ENCODE measurements at places on chromosomes 6 and 20.
A peak's percentile ranks its signal among the peaks of the same experiment; 100 is the strongest.

DNA sequence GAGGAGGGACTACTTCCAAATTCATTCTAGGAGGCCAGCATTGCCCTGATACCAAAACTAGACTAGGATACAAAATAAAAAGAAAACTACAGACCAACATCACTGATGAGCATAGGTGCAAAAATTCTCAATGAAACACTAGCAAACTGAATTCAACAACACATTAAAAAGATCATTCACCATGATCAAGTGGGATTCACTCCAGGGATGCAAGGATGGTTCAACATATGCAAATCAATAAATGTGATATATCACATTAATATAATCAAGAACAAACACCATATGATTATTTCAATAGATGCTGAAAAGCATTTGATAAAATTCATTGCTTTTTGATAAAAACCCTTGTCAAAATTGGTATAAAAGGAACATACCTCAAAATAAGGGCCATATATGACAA lies 10.2 kb downstream of the PGBD1 start:
- no peak for DNase-seq

GRCh38 chr6:150261997-150262697 lies 106.7 kb upstream of the IYD start:
- DNase-seq = no peak

GRCh38 chr20:62795023-62795761 lies 1.1 kb upstream of the MRGBP start:
- peak; percentile 63 for DNase-seq

DNA sequence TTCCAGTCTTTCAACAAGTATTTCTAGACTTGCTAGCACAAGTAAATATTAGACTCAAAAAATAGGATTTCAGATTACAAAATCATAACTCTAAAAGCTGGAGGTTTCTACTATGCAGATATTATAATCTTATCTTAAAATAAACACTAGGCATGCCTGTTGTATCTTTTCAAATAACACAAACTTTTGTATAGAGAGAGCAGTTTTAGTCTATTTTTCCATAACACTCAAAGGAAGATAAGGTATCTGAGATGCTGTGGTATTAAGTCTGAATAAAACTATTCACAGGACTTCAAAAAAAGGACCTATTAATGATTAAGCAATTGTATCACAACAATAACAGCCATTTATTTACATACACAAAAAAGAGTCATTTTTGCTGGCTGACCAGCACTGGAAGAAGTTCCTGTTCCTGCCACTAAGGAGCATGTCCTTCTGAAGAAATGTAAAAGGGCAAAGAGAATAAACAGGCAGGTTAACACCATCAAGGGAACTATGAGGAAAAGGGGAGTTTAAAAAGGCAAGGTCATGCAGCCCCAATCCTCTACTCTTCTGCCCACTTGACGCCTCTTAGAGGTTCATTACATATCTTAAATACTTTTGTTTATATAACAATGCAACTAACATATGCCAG lies 39.4 kb downstream of the REPS1 start:
- DNase-seq = no peak

GRCh38 chr20:32575805-32576204 lies 9.3 kb downstream of the NOL4L start:
- DNase-seq = no peak

DNA sequence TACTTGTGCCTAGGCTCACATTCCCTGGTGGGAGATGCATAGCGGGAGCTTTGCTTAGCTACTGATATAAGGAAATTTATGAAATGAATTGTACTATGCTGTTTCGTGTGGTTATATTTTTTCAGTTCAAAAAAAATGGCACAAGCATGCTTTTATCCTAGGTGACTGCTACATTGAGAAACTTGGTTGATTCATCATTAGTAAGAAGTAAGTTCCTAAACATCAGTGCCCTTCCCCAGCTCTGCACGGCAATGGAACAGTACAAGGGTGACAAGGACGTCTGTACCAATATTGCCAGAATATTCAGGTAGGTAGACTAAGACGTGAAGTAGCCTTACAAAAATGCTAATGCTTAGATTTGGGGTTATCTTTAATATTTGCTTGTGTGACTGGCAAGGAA lies 79.7 kb downstream of the ARMC2 start:
- DNase-seq = no peak

GRCh38 chr6:125829433-125829832 lies 38.7 kb downstream of the NCOA7 start:
- DNase-seq = no peak

GRCh38 chr6:72769459-72770125 lies 147.7 kb downstream of the KCNQ5 start:
- DNase-seq = no peak

DNA sequence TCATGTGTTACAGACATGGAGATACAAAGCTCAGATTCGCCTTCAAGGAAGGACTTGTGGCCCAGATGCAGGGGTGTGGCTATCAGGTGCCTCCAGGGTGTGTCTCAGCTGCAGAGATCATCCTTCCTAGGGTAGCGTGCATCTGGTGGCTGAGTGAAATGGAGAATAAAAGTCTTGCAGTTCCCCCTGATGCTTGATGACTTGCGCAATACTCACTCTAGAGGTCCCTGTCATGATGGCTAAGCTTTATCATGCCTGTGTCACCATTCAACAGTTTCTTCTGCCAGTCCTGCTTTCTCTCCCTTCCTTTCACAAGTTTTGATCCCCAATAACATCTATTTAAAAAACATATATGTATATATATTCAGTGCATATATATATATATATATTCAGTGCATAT lies 228.1 kb downstream of the PAX1 start:
- no peak for DNase-seq

- no peak for DNase-seq
Measured at GRCh38 chr6:113146878-113147277, 710.3 kb upstream of the MARCKS start.

- no peak for DNase-seq
Measured at GRCh38 chr20:48794360-48794759, 33.4 kb downstream of the PREX1 start.

DNA sequence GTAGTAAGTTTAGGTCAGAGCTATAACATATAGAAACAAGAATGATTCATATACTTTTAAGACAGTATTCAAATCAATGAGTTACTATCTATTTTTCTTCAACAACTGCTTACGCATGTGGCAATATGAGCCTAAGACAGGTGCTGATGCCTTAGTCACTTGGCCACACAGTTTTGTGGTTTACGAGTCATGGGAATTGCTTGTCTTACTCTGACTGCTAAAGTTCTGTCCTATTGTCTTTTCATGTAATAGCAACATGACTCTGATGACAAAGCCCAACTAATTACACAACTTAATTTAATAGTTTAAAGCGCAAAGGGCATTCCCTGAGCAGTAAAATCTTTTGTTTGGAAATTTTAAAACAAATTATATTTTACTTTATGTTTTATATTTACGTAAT lies 159.3 kb upstream of the CENPW start:
- DNase-seq = no peak

DNA sequence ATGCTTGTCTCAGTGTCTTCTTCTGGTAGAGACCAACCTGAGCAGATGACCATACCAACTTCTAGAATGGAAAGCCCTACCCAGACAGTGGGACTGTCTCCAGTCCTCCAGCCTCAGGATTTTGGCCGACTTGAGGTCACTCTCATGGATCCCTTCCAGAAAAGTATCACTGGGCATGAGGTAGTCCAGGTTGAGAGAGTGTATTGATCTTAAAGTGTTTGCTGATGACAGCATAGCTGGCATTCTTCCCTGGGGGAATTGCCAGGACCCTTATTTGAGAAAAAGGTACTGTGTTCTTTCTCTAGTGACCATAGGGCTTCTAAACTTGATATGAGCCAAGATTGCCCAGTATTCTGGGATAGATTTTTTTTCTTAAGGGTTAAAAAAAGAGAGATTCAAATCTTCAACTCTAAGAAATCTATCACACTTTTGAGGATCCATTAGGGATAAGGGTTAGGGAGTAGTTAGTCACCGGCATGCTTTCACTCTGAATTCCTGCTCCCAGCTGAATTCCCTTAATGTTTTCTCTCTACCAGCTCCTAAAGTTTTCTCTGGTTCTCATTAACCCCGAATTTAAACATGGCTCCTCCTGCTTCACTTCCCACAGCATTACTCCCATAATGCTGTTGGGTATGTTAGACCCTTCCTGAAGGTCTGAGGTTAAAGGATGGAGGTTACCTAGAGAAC lies 73.6 kb upstream of the FLRT3 start:
- no peak for DNase-seq

DNA sequence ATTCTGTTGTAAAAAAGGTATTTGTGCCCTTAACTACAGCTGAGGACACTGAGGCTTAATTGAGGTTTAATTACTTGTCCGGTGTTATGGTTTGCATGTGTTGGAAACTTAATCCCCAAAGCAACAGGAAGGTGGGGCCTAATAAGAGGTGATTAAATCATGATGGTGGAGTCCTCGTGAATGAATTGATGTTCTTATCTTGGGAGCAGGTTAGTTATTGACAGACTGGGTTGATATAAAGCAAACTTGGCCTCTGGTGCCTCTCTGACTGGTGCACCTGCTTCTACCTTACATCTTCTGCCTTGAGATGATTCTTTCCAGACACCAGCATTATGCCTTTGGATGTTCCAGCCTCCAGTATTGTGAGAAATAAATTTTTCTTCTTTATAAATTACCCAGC lies 306.5 kb upstream of the HS3ST5 start:
- no peak for DNase-seq

- DNase-seq = no peak
Measured at GRCh38 chr20:21515300-21516179, 1.7 kb upstream of the NKX2-2 start.

DNA sequence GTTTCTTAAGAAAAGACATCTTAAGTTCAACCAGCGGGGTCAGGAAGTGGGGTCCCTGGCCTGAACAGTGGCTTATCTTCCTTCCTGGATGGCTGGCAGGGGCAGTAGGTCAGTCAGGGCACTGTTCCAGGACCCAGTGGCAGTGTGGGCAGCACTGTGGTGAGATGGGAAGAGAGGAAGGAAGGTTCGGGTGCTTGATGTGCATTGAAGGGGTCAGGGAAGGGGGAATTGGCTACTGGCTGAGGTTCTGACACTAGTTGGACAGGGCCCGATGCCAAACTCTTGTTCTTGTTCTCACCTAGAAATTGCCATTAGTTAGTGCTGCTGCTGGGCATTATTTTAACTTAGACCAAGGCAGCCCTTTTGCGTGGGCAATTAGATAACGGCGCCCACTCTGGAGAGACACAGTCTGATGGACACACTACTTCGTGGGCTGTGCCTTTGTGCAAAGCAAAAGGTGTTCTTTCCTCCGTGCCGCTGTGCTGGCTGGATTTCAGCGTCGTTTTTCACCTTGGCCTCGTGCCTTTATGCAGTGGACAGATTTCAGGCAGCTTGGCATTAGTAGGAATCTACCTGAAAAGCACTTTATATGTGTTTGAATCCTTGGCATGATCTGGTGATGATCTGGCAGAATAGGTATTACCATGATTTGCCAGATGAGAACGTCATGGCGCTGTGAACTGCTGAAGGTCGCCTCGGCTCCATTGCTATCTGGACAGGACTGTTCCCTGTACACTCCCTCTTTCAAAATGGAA lies 30.3 kb downstream of the UTRN start:
- no peak for DNase-seq

- no peak for DNase-seq
Measured at GRCh38 chr6:113338644-113339043, 518.5 kb upstream of the MARCKS start.

DNA sequence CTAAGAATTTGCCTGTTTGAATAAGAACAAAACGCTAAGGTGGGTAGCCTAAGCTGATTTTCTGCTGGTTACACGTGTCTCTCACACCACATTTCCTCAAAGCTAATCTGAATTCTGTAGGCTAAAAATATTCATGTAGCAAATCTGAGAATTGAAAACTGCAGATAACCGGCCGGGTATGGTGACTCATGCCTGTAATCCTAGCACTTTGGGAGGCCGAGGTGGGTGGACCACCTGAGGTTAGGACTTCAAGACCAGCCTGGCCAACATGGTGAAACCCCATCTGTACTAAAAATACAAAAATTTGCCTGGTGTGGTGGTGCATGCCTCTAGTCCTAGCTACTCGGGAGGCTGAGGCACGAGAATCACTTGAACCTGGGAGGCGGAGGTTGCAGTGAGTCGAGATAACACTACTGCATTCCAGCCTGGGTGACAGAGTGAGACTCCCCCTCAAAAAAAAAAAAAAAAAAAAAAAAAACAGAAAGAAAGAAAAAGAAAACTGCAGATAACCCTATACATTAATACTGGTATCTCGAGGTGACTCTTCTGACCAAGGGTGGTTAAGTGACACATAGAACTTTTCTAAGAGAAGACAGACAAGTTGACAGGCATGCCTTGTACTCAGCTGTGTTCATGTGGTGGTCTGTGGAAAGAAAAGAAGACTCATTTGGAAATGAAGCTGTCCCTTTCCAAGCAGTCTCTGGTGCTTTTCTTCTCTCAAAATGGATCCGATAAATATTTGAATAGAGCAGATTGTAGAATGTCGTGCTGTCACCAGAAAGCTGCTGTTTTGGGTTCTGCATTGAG lies 24.7 kb upstream of the ASXL1 start:
- DNase-seq = no peak

GRCh38 chr6:2643130-2643529 lies 107.6 kb downstream of the MYLK4 start:
- DNase-seq = no peak

DNA sequence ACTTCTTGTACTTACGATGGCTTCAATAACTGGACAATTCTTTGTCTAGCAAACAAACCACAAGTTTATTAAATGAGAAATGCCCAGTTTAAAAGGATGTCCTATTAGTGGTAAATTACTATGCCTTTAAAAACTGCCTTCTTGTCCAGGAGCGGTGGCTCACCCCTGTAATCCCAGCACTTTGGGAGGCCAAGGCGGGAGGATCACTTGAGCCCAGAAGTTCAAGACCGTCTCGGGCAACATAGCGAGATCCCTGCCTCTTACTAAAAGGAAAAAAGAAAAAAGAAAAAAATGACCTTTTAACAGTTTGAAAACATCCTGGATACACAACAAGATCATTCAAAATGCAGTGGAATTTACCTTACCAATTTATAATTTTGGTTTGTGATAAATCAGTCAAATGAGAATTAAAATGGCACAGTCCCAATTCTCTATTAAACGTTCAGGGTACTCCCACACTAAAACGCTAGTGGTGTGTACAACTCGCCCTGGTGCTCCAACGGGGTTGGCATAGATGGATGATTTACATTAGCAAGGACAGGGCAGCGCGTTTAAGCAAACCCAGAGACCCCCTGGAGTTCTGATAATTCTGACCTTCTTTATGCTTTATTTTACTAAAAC lies 2.3 kb downstream of the ZBTB2 start:
- peak; percentile 51 for DNase-seq

- no peak for DNase-seq
Measured at GRCh38 chr6:144549837-144550747, 265.0 kb downstream of the UTRN start.

- DNase-seq = no peak
Measured at GRCh38 chr6:17210683-17211082, 70.5 kb upstream of the RBM24 start.

- no peak for DNase-seq
Measured at GRCh38 chr6:35282472-35282871, 15.1 kb upstream of the DEF6 start.

GRCh38 chr6:119350202-119350951 lies 816 bp upstream of the MAN1A1 start:
- no peak for DNase-seq

Measured in CD4-positive, alpha-beta T cell (primary cell).